Activated CD8-positive, alpha-beta T cell treated with anti-CD3 and anti-CD28 coated beads, Interleukin-2, amount 10 ng/mL, durations not matched to agents 7 days and 5 days (primary cell): ENCODE measurements at places on chromosomes 6 and 20. TPM values are rescaled to one million over a fixed set of nuclear protein-coding genes. Genes with fewer than 3 reads are reported as not detected.

The TFAP2C gene
- total RNA-seq, result not detected

The ZSCAN23 gene
- 0.79 TPM for total RNA-seq

The EYA4 gene
- total RNA-seq, result not detected

The TRIM15 gene
- not detected for total RNA-seq

The GRM1 gene
- not detected for total RNA-seq

The PLG gene
- not detected for total RNA-seq

The PLN gene
- not detected for total RNA-seq

The DEK gene
- total RNA-seq, result 251 TPM

The STX11 gene
- total RNA-seq, result 14.1 TPM

The IP6K3 gene
- total RNA-seq, result not detected

The SCGN gene
- not detected for total RNA-seq

The SAMD5 gene
- total RNA-seq, result not detected

The HAO1 gene
- not detected for total RNA-seq

The NT5DC1 gene
- 29.5 TPM for total RNA-seq

The MAP7 gene
- total RNA-seq, result 0.31 TPM

The FRMD1 gene
- not detected for total RNA-seq

The SLC13A3 gene
- total RNA-seq, result not detected

The APCDD1L gene
- total RNA-seq, result not detected
